ENCODE measurements at places on chromosomes 13 and 19. TPM values are rescaled to one million over a fixed set of nuclear protein-coding genes. Genes with fewer than 3 reads are reported as not detected.

Gene NALCN
- total RNA-seq = 0.53 TPM

GRCh38 chr13:35917942-35918645, 213.1 kb downstream of the DCLK1 start:
- no peaks in the 10 kb centered on the region for H3K27me3 ChIP-seq
- no peak overlapping the region for H3K4me3 ChIP-seq
- H3K36me3 ChIP-seq = no peaks in the 10 kb centered on the region
- H3K4me1 ChIP-seq = peaks cover 31% of the 10 kb centered on the region

- H3K27ac ChIP-seq = no peak overlapping the region
- peaks cover 16% of the 10 kb centered on the region for H3K4me1 ChIP-seq
- no peak for DNase-seq
- no peak overlapping the region for H3K4me3 ChIP-seq
- no peaks in the 10 kb centered on the region for H3K36me3 ChIP-seq
Observed at GRCh38 chr13:67145950-67146349, 84.2 kb downstream of the PCDH9 start.

DNA sequence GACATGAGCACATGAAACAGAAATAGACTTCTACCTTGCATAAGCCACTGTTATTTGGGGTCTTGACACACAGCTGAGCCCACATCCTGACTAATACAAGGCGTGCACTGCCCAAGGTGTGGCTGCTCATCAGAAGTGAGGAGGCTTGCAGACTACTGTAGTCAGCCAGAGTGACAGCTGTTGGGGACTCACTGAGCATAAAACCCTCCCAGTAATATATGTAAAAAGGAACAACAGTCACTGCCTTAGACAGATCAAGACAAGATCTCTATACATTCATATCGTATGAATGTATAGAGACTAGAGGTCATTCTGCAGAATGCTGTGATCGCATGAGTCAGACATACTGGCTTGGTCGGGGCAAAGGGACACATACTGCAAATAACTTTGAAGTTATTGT, 4.1 kb upstream of the C1QTNF9B start:
- peaks cover 22% of the 10 kb centered on the region for H3K27me3 ChIP-seq
- H3K27ac ChIP-seq = no peak overlapping the region
- DNase-seq = no peak
- no peaks in the 10 kb centered on the region for H3K36me3 ChIP-seq

DNA sequence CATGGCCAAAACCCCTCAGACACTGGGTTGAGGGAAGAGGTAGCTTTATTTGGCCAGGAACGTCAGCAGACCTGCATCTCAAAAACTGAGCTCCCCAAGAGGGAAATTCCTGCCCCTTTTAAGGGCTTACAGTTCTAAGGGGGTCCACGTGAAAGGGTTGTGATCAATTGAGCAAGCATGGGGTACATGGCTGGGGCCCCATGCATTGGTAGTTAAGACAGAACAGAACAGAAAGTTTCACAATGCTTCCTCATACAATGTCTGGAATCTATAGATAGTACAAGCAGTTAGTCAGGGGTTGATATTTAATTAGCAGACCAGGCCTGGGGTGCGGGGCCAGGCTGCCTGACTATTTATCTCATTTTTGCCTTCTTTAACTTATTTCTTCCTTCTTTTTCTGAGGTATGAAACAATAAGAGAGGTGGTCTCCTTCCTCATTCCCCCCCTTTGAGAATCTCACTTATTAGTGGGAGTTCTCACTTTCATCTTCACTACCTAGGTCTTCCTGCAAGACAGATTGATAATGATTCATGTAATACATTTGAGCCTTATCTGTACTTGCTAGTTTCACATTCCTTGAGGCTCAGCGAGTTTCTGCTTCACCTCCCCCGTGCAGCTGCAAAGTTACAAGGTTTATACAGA, 84.8 kb downstream of the SLC25A15 start:
- H3K27me3 ChIP-seq = no peaks in the 10 kb centered on the region
- H3K4me3 ChIP-seq = no peak overlapping the region
- no peak for DNase-seq
- H3K36me3 ChIP-seq = no peaks in the 10 kb centered on the region
- H3K4me1 ChIP-seq = no peaks in the 10 kb centered on the region

GRCh38 chr19:16367261-16367683, 42.6 kb downstream of the KLF2 start:
- H3K36me3 ChIP-seq = no peaks in the 10 kb centered on the region
- no peaks in the 10 kb centered on the region for H3K27me3 ChIP-seq
- no peak overlapping the region for H3K4me3 ChIP-seq
- no peak for DNase-seq

GRCh38 chr13:31747966-31748365, 8.6 kb downstream of the RXFP2 start:
- H3K4me1 ChIP-seq = no peaks in the 10 kb centered on the region
- DNase-seq = no peak
- no peak overlapping the region for H3K27ac ChIP-seq
- no peaks in the 10 kb centered on the region for H3K27me3 ChIP-seq

DNA sequence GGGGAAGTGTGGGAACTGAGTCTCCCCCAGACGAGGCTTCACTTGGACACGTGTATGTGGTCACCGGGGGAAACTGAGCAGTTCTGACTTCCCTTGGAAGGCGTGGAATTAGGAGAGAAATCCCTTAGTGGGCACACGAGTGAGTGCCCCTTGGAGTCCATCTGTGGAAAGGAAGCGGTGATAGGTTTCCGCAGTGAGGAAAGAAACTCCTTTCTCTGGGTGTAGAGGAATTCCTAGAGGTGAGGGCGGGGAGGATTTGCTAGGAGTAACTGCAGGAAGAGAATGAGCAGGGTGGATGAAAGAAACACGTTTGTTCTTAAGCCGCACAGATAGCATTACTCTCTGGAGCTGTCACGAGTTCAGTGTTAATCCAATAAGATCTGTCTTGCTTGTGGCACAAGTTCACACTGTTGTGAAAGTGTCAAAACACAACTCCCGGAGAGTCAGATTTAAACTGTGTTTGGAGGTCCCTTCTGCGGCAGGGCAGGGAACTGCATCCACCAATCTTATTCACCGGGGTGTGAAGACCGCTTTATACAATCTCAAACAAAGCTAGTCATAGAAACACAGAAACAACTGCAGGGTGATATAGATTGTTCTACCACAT, 1.2 kb downstream of the KL start:
- H3K4me3 ChIP-seq = peak overlapping the region; percentile 46
- H3K27ac ChIP-seq = no peak overlapping the region
- H3K27me3 ChIP-seq = peaks cover 93% of the 10 kb centered on the region
- DNase-seq = peak; percentile 54

Gene IQCN
- total RNA-seq = 1.4 TPM

GRCh38 chr19:52007451-52007805, 583 bp downstream of the ZNF615 start:
- no peak overlapping the region for H3K27ac ChIP-seq
- H3K4me3 ChIP-seq = peak overlapping the region; percentile 87
- H3K27me3 ChIP-seq = no peaks in the 10 kb centered on the region
- no peaks in the 10 kb centered on the region for H3K36me3 ChIP-seq

DNA sequence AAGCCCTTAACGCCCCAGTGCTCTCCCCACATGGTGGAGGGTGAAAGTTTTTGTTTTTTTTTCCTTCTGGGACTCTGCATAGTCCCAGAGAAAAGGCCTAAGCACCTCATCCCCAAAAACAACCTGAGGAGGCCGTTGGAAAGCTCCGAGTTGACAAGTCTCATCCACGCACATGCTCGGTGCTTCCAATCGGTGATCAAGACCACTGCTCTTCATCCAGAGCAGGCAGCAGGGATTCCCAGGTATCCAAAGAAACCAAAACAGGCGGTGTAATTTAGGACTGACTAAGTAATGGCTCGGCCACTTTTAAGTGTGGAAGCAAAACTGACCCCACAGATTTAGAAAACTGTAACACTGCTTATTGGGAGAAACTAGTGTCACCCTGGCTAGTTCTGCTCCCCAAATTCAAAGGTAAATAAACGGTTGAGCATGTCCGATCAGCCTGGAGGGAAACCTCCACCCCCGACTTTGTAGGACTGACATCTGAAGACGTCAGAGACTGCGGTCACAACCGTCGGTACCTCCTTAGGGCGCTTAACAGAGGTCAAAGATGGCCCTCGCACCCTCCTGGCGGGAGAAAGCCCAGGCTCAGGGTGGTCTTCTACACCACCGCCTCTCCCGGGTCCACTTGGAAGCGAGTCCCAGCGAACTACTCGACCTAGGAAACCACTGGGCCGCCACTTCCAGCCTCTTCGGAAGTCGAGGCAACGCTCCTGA, 997 bp upstream of the ZNF446 start:
- H3K4me1 ChIP-seq = peaks cover 9% of the 10 kb centered on the region
- H3K27me3 ChIP-seq = no peaks in the 10 kb centered on the region
- DNase-seq = no peak
- no peak overlapping the region for H3K27ac ChIP-seq

GRCh38 chr13:45592758-45593157, 22.8 kb downstream of the ERICH6B start:
- no peak overlapping the region for H3K27ac ChIP-seq
- DNase-seq = no peak
- H3K36me3 ChIP-seq = no peaks in the 10 kb centered on the region
- H3K4me3 ChIP-seq = no peak overlapping the region

DNA sequence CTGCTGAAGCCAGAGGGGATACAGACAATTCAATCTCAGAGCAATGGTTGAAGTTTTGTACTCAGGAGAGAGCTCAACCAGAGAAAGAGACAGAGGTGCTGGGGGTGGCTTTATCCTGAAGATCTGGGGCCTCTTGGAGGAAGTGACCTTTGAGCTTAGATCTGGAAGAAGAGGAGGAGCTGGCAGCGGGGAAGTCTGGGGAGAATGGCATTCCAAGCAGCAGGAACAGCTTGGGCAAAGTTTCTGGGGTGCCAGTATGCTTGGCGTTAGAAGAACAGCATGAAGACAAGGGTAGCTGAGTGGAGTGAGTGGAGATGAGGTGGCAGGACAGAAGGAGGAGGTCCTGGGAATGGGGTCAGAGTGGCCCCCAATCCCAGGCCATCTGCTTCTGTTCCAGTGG, 11.3 kb downstream of the MAST3 start:
- H3K4me1 ChIP-seq = no peaks in the 10 kb centered on the region
- H3K27ac ChIP-seq = no peak overlapping the region
- H3K4me3 ChIP-seq = no peak overlapping the region
- H3K36me3 ChIP-seq = no peaks in the 10 kb centered on the region
- DNase-seq = no peak

Gene APLP1
- 191 TPM for total RNA-seq

Gene POSTN
- total RNA-seq = not detected

DNA sequence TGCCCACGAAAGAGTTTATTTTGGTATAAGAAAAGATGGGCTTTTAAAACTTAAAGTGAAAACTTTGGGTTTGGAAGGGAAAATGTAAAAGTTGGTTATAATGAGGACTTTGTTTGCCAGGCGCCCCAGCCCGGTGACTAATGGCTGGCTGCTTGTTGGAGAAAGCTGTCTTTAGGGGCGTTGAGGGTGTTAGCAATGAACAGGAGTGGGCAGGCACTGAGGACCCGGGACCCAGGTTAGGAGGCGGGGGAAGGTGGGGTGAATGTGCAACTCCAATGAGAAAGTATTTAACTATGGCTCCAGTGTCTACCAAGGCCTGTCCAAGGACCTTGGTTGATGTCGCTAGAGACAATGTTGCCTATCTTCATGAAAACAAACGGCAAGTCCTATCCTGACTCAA, 118.6 kb downstream of the ZNF536 start:
- no peak overlapping the region for H3K27ac ChIP-seq
- peaks cover 14% of the 10 kb centered on the region for H3K4me1 ChIP-seq
- DNase-seq = no peak

DNA sequence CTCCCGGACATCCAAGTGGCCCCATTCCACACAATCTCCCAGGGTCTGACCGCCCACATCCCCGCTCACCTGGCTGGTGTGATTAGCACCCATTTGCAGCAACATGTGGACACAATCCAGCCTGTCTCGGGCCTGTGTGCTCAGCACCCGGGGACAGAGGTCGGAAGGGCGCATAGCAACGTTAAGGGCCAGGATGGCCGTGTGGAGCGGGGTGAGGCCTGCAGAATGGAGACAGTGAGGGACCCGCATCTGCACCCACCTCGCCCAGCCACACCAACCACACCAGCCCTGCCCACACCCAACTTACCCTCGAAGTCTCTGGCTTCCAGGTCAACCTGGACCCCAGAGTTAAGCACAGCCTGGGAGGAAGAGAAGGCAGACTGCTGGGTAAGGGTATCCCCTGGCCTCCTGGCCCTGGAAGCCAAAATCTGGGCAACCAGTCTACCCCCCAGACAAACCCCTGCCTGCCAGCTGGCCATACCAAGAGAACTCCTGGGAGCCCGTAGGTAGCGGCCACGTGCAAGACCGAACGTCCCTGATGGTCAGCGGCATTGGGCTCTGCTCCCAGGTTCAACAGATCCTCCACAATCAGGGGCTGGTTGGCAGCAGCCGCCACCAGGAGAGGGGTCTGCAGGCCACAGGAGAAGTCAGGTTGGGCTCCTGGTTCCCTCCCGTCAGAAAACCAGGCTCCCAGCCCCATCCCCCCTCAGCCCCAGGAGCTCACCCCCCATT, 4.3 kb downstream of the NFKBID start:
- no peak for DNase-seq
- H3K4me3 ChIP-seq = no peak overlapping the region
- no peaks in the 10 kb centered on the region for H3K4me1 ChIP-seq

DNA sequence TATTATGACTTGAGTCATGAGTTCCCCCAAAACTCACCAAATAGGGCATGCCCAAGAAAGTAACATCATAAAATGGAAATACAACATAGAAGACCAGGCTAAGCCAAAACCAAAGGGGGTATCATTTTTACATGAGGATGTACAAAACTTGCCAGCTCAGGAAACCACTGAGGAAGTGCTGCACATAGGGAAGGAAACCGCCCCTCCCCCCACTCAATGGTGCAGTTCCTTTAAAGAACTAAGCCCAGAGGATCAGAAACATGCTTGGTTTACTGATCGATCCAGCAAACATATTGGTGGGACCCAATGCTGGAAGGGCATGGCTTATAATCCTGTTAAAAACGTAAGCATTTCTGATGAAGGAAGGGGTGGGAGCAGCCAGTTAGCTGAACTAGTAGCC, 4.2 kb upstream of the ZNF486 start:
- H3K4me3 ChIP-seq = no peak overlapping the region
- no peak overlapping the region for H3K27ac ChIP-seq
- H3K27me3 ChIP-seq = no peaks in the 10 kb centered on the region
- H3K4me1 ChIP-seq = no peaks in the 10 kb centered on the region
- no peak for DNase-seq

DNA sequence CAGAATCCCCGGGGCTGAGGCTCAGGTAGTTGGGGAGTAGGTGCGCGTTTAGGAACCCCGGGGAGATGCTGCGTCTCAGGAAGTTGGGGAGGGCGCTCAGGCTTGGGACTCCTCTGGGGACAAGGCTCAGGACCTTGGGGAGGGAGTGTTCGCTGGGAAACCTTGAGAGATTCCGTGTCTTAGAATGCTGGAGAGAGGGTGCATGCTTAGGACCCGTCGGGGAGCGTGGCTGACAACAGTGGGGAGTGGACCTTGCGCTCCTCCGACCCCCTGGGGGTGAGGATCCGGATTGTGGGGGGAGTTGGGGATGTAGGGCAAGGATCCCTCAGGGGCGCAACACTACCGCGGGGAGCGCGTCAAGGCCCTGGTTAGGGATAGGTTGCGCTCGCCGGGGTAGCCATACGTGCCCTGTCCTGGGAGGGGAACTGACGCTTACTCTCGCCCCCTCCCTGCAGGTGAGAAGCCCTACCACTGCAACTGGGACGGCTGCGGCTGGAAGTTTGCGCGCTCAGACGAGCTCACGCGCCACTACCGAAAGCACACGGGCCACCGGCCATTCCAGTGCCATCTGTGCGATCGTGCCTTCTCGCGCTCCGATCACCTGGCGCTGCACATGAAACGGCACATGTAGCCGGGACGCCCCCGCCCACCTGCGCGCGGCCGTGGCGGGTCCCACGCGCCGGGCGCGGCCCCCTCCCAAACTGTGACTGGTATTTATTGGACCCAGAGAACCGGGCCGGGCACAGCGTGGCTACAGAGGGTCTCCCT, 2.0 kb downstream of the KLF2 start:
- H3K4me3 ChIP-seq = peak overlapping the region; percentile 41
- peak; percentile 49 for DNase-seq
- H3K4me1 ChIP-seq = peaks cover 11% of the 10 kb centered on the region
- H3K27me3 ChIP-seq = peaks cover 100% of the 10 kb centered on the region

Gene NCAN
- total RNA-seq = 4.8 TPM

Gene GFY
- 0.09 TPM for total RNA-seq

Gene NLRP11
- total RNA-seq = not detected
